ENCODE measurements at places on chromosomes 6 and 20.

GRCh38 chr20:58747211-58747610, 54.6 kb downstream of the NPEPL1 start:
- no peak for DNase-seq

GRCh38 chr6:18148304-18149025, 6.4 kb downstream of the TPMT start:
- DNase-seq: no peak

GRCh38 chr20:11204926-11205768, 531.3 kb upstream of the JAG1 start:
- DNase-seq: no peak

DNA sequence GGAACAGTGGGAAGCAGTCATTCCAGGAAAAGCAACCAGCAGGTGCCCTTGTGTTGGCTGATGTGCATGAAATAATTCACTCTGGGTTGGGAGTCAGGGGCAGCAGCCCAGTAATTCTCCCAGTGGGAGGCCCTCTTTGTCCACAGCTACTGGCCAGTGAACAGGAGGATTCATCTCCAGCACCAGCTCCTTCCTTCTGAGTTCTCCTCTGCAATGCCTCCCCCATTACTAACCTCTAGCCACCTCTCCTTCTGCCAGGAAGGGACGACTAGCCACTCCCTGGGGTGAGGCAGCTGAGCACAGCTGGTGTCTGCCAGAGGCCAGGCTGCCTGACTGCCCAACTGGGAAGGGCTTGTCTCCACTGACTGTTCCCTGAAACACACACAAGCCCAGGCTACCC, 12.5 kb upstream of the R3HDML start:
- no peak for DNase-seq

DNA sequence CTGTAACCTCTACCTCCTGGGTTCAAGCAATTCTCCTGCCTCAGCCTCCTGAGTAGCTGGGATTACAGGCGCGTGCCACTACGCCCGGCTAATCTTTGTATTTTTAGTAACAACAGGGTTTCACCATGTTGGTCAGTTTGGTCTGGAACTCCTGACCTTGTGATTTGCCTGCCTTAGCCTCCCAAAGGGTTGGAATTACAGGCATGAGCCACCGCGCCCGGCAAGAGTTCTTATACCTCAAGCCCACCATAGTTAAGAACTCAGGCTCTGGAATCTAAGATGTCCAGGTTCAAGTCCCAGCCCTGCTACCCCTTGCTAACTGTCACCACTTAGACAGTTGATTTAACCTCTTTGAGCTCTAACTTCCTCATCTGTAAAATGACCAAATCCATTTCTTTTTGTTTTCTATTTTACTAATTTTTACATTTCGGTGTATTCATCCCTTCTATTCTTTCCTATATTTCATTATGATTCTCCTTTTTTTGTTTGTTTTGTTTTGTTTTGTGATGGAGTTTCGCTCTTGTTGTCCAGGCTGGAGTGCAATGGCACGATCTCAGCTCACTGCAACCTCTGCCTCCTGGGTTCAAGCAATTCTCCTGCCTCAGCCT, 104.8 kb upstream of the ZNF217 start:
- DNase-seq: no peak

DNA sequence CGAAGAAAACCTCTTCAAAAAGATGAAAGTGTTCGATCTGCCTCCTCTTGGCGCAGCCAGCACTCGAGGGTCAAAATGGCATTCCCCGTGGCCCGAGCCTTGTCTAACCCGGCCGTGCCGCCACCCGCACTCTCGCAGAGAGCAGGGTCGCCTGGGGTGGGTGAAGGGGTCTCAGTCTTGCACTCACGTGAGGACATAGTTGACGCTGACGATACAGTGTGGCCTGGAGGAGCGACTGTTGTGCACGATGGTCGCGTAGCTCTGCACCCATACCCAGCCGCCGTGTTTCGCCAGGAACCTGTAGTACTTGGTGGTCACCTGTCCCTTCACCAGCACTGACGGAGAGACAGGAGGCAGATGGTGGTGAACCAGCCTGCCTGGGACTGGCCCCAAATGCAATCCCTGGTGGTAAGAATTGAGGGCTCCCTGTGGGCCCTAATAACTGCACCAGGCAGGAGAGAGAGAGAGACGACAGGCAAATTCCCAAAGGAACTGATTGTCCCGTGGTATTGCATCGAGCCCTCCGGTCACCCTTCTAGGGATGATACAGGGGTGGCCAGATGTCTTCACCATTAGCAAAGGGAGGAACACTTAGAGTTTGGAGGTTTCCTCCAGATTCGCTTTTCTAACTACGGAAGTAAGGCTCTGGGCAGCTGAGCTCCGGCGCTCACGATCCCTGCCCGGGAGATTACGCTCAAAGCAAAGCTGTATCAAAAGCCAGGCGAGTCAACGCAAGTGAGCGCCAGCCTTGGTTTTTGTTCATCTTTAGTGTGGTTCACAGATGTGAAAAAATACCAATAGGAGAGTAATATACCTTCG, 17.4 kb downstream of the SIM1 start:
- DNase-seq: no peak

GRCh38 chr20:32010666-32011065, 428 bp downstream of the CCM2L start:
- DNase-seq: no peak

- DNase-seq: no peak
Measured at GRCh38 chr6:74956559-74957428, 249.1 kb downstream of the COL12A1 start.

DNA sequence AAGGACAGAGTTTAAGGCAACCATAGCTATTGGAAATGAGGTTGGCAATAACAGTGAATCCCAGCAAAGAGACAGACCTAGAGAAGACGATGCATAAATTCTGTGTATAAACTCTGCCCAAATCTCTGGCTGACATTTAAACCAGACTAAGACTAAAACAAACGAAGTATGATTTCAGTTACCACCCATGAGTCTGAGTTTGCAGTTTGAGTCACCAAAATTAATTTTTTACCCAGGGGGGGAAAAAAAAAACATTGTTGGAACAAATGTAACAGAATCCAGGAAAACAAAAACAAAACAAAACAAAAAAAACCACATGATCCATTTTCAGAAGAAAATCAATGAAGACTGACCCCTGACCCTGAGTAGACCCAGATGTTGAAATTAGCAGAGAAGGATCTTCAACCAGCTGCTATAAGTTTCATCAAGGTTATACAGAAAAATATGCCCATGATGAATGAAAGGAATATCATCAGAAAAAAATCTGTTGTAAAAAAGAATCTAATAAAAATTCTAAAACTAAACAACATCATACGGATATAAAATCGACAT, 190.8 kb downstream of the GMDS start:
- no peak for DNase-seq

DNA sequence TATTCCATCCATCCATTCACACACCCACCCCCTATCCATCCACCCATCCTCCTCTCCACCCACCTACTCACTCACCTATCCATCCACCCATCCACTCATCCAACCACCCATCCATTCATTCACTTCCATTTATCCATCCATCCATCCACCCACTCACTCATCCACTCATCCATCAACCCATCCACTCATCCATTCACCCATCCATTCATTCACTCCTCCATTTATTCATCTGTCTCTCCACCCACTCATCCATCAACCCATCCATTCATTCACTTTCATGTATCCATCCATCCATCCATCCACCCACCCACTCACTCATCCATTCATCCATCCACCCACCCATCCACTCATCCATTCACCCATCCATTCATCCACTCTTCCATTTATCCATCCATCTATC, 84.1 kb downstream of the SRC start:
- DNase-seq: no peak

- no peak for DNase-seq
Measured at GRCh38 chr20:58891086-58891717, 38.7 kb downstream of the GNAS start.

- no peak for DNase-seq
Measured at GRCh38 chr6:36969240-36969691, 14.7 kb downstream of the PI16 start.

DNA sequence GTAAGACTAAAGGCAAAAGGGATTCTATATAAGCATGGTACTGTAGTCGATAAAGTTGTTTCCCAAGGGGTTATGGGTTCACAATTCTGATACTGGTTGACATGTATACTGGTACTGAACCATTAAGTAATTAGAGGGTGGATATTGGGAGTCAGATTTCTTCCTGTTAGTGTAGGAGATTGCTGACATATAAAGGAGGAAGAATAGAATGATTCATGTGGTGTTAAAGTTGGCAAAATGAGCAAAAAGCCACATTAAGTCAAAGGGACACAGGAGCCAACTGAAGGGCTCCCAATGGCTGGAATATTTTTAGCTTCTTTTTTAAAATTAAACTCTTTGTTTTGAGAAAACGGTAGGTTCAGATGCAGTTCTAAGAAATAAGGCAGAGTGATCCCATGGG, 161.8 kb upstream of the PRND start:
- DNase-seq: no peak

DNA sequence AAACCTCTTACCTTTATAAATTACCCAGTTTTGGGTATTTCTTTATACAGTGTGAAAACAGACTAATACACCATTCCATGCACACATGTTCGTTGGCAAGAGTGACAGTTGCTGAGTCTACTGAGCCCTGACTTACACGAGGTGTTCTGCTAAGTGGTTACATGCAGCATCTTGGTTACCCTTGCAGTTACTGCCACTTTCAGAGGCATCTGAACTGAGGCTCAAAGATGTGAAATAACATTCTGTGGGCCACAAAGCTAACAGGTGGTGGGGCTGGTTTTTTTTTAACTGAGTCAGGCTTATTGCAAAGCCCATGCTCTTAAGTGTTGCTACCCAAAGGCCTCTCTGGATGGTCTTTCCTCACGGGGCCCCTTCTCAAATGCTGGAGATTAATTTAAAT, 54.4 kb upstream of the GTSF1L start:
- no peak for DNase-seq

DNA sequence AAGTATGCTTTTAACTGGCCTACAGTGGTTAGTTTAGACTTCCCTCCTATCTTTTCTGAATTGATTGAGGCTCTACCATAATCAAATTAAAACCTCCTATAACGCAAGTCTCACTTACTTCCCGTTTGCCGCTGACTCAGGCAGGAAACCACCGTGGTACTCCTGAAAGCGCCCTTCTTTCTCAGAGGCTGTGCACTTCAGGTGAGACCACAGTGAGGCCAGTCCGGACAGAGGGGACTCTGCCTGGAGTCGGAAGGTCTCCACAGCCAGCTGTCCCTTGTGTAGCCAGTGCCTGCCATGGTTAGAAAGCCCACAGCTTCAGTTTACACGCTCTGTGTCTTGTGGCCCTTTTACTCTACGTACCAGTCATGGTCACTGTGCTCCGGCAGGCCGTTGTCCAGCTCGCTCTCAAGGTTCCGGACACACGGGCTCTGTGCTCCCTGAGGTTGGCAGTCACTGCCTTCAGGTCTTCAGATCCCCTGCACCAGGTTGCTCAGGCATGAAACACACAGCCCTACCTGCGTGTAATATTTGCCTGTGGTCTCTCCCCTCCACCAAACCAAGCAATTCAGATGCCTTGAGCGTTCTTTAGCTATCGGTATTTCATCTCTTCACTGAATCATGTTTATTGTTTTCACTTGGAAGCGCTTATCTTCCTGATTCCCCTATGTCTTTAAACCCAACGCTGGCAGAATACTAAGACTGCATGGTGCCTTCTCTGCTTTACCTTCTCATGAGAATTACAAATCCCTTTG, 178.8 kb downstream of the SMOC2 start:
- no peak for DNase-seq

- DNase-seq: no peak
Measured at GRCh38 chr6:26554447-26554696, 16.2 kb downstream of the HMGN4 start.

DNA sequence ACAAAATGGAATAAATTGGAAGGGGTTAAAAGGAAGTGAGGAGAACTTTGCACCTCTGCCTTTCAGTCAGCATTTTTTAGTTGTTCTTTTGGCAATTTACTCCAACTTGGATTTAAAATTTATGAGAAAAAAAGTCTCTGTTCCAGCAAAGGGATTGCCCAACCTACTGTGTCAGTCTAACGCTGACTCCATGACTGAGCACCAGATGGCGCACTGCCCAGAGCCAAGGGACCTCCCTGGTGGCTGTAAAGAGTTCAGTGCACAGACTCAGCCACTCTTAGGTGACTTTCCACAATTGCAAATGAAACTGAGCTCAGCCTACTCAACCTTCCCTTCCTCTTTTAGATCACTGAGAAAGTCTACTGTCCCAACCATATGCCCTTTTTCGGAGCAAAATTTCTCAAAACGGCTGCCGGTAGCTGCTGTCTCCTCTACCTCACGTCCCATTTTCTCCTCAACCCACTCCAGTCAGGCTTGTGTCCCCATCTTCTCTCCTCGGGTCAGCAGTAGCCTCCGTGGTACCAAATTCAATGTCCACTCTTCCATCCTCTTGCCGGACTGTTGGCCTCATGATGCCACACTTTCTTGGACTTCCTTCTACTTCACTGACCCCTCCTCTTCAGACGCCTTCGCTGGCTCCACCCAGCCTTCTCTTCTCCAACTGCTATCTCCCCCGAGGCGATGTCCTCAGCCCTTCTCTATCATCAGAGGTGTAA, 38.7 kb downstream of the GSTA2 start:
- DNase-seq: peak; percentile 32

DNA sequence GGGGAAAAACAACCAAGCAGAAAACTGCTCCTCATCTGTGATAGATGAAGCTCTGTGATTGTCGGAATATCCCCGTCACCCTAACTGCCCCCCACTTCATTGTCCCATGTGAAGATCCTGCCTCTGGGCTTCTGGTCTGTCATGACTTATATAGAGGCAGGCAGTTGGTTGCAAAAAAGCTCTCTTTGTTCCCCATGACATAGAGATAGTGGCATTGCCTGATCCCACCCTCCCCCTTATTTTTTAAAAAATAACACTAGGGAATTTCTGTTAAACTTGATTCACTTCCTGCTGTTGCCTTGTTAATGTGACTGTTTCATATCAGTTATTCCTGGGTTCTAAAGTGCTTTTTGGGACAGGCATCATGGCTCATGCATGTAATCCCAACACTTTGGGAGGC, 203.1 kb downstream of the JARID2 start:
- no peak for DNase-seq

DNA sequence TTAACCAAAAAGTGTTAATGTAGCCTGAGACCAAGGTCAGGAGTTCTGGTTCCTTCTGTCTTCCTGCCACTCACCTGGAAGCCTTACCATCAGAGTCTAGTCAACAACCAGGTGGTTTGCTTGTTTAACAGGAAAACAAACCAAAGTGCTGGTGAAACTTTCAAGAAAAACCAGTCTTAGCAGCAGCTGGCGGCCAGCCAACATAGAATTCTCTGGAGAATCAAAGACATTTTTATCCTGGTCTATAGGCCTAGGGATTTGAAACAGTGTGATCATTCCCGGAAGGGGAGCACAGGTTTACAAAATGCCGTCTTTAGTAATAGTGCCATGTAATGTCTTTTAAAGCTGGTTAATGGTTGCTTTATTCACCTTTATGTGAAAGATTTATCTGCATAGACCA, 146.6 kb upstream of the AKIRIN2 start:
- no peak for DNase-seq

GRCh38 chr6:114467931-114468330, 125.1 kb upstream of the HS3ST5 start:
- DNase-seq: no peak

- DNase-seq: no peak
Measured at GRCh38 chr6:106363401-106364138, 3.1 kb downstream of the CRYBG1 start.
